Anterior cingulate cortex (tissue), 58 donors: ENCODE measurements at places on chromosomes 3 and 15.

DNA sequence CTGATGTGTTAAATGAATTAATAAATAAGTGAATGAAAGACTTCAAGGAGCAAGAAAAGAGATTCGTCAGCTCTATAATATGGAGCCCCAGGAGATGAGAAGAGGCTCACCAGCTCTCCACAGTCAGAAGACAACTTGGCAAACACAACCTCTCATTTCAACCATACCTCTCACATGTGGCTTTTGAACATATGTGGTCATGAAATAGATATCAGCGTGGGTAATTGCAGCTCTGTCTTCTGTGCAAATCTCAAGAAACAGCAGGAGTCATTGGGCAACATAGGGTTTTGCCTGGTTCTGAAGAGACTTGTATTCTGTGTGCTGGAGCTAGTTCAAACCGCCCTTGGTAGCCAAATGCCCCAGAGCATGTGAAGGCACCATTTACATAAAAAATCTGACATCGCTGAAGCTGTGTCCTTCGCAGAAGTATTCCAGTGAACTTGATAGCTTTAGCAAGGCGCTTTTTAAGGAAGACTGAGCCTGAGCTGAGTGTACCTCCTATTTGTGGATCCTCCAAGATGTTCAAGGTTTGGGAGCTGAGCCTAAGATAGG lies 8.4 kb downstream of the CX3CR1 start:
- DNase-seq = no peak

DNA sequence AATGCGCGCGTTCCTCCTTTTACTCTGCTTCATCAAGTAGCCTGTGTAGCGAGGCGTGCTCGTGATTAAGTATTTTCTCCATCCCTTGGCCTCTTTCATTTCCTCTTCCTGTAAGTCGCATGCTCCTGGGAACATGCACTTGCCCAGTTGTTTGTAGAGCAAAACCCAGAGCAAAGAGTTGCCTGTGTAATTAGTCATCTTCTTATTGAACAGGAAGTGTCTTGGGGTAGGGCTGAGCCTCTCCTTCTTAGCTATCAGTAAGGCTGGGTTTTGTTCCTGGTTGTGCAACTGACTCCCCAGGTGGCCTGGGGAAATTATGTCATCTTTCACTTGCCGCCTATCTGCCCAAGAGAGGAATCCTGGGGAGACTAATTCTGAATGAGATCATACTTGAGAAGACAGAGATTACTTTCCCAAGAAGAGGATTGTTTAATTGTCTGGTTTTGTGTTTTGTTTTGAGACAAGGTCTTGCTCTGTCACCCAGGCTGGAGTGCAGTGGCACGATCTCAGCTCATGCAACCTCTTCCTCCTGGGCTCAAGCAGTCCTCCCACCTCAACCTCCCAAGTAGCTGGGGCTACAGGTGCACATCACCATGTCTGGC lies 14.9 kb downstream of the LIPH start:
- no peak for DNase-seq

DNA sequence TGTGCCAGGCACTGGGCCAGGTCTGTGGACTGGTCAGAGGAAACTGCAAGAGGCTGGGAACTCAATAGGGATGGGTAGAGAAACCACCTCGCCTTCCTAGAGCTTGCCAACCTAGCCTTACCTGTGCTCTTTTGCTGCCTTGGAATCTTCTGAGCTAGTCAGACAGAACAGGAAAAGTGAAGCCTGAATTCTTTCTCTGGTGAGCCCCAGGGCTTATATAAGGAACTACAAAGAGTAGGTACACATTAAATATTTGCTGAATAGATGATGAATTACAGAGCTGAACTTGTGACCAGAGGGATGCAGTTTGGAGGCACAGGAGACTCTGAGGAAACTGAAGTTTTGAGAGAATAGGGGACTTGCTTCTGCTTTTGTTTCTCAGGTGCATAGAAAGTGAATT lies 15.6 kb upstream of the FBXW12 start:
- DNase-seq = no peak

- DNase-seq = no peak
Observed at GRCh38 chr15:53272116-53272515, 482.0 kb upstream of the ONECUT1 start.

- no peak for DNase-seq
Observed at GRCh38 chr15:31387092-31387478, 60.5 kb downstream of the KLF13 start.

GRCh38 chr3:38549957-38550840 lies 54.1 kb downstream of the EXOG start:
- no peak for DNase-seq

DNA sequence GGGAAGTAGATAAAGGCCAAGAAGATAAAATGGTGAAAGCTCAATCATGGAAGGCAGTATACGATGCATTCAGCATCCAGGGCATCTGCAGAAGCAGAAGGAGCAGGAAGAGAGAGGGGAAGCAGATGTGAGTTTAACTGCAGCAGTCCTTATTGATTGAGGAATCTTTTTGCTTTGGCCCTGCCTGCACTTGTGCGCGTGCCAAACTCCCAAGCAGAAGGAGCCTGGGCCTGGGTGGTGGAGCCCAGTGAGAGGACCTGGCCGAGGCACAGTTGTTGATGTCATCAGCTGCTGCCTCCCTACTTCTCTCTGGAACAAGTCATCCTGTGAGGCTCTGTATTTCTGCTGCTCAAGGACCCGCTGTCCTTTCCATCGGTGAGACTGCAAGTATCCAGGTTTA lies 65.5 kb upstream of the ROPN1 start:
- no peak for DNase-seq

DNA sequence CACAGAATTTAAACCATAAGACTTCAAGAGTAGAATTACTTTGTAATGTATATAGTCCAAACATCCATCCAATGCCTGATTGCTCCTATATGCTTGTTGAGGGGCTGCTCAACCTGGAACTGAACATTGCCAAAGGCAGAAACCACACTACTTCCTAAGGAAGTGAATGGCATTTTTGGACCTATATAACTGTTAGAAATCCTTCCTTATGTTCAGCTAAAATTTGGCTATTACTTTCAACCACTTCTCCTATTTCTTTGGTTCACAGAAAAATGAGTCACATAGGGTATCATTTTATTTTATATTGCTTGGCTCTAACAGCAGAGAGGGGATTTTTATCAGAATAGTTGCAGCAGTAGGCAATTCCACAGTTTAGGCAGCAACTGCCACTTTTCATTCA lies 342.1 kb downstream of the SLC9A9 start:
- DNase-seq = no peak

DNA sequence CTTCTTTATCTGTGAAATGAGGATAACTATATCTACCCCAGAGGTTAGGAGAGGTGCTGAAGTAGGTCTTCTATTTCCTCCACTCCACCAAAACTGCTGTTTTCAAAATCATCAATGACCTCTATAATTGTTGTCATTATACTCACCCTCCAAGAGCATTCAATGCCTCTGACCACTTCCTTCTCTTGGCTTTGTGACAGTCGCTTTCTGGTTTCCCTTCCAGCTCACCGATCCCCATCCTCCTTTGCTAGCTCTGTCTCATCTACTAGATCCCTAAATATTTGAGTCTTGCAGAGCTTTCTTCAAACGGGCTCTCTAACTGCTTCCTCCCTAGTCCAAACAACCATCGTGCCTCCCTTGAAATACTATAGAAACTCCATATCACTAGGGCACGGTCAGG lies 153.5 kb downstream of the RPLP1 start:
- no peak for DNase-seq

- DNase-seq = no peak
Observed at GRCh38 chr3:144343343-144343742, 371.7 kb downstream of the DIPK2A start.

DNA sequence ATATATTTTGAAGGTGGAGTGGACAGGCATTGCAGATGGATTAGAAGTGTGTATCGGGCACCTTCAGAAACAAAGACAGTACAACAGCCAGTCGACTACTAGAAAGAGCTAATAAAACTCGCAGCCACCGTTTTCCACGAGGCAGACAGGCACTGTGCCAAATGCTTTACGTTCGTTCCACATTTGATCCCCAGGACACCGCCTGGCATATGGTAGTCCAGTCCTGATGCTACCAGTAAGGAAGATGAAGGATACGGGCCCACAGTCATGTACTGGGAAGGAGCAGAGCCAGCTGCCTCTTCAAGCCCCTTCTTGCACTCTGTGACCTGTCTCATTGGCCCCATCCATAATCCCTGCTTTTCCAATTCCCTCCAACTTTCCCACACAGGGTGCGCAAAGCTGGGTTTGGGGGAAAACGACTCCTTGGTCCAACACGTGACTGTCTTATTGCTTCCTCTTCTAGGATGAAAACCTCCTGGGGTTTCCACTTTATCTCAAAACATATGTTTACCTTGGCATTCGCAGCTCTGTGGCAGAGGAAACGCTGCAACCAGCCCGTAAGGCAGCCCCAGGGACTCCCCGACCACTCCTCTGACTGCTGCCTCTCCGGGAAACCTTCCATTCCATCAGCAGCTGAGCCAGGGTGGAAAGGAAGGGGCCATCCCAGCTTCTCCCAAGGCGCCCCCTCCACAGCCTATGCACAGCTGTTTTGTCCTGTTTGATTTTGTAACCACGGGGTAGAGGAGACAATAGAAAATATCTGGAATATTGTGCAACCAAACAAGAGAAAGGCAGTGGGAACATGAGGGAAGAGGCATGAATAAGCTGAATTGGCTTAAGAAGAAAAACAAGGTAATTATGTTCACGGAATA lies 107.4 kb downstream of the ADAMTS17 start:
- no peak for DNase-seq
